Activated CD8-positive, alpha-beta memory T cell treated with anti-CD3 and anti-CD28 coated beads for 24 hours (primary cell): ENCODE measurements at places on chromosomes 5 and 9.
A peak's percentile ranks its signal among the peaks of the same experiment; 100 is the strongest.

DNA sequence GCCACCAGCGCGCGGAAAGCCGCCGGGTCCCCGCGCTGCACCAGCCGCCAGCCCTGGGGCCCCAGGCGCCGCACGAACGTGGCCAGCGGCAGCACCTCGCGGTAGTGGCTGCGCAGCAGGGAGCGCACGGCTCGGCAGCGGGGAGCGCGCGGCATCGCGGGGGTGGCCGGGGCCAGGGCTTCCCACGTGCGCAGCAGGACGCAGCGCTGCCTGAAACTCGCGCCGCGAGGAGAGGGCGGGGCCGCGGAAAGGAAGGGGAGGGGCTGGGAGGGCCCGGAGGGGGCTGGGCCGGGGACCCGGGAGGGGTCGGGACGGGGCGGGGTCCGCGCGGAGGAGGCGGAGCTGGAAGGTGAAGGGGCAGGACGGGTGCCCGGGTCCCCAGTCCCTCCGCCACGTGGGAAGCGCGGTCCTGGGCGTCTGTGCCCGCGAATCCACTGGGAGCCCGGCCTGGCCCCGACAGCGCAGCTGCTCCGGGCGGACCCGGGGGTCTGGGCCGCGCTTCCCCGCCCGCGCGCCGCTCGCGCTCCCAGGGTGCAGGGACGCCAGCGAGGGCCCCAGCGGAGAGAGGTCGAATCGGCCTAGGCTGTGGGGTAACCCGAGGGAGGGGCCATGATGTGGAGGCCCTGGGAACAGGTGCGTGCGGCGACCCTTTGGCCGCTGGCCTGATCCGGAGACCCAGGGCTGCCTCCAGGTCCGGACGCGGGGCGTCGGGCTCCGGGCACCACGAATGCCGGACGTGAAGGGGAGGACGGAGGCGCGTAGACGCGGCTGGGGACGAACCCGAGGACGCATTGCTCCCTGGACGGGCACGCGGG is at the start of gene TERT:
Gene TERT, minus strand, starts transcription at position 234 of the 815 bp plus-strand sequence. Its CDS starts 79 bp downstream, at position 155.
- peak; percentile 90 for DNase-seq

DNA sequence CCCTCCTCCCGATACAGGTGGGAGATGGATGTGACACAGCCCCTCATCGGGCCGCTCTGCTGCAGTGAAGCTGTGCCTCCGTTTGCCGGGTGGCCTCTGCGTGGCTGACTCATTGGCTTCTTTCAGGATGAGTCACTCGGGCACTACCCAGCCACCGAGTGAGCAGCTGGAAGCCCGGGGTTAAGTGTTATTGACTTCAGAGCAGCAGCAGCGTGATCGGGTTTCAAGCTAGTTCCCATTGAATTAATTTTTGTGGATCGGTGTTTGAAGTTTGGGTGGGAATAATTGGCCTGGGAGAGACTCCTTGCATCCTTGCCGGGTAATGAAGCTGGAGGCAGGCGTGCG is 266.4 kb upstream of the IRX4 start:
- DNase-seq, result no peak

- no peak for DNase-seq
These were observed 132.6 kb downstream of the TENT4A start for GRCh38 chr5:6845856-6846255.

DNA sequence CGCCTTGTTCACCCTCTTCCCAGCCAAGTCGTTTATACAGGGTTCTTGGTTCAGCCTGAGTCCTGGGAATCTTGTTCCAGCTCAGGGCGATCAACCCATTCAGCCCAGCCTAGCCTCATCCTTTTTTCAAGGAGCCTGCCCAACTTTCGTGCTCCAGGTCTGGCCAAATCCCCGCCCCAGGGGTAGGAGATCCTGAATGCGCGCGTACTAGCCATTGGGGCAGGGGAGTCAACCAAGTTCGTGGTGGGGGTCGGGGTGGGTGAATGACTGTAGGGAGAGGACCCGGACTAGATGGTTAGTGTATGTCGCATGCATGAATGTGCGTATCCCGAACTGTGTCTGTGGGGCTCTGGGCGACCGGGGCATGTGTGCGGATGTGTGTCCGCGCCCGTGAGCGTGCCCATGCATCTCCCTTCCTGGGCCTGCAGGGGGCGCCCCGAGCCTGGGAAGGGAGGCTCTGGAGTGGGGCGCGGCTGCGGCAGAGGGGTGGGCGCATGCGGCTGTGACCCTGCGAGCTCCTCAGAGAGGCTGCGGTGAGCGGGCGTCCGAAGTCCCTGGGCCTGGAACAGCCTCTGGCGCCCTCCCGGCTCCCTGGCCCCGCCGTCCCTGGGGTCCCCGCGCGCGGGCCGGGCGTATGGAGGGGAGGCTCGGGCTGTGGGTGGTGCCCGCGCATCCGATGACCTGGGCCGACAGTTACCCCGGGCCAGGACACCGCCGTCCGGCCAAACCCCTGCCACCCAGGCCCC is 8.7 kb downstream of the CCL21 start:
- peak; percentile 94 for DNase-seq

DNA sequence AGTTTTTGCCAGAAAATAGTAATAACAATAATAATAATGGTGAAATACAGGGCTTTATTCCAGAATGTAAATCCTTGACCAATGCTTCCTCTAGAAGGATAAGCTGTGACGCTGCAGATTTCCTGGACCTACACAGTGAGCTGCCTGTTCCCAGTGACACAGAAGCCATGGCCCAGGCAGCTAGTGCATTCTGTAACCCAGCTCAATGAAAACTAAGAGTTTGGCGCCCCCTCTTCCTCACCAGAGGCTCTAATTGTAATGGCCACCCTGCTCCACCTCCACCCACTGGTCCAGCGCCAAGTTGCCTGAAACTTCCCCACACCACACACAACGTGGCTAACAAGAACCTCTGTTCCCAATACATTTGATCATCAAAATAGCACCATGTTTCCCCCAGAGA is 248.1 kb downstream of the CETN3 start:
- no peak for DNase-seq

GRCh38 chr9:120486347-120486746 is 93.6 kb downstream of the CDK5RAP2 start:
- no peak for DNase-seq

DNA sequence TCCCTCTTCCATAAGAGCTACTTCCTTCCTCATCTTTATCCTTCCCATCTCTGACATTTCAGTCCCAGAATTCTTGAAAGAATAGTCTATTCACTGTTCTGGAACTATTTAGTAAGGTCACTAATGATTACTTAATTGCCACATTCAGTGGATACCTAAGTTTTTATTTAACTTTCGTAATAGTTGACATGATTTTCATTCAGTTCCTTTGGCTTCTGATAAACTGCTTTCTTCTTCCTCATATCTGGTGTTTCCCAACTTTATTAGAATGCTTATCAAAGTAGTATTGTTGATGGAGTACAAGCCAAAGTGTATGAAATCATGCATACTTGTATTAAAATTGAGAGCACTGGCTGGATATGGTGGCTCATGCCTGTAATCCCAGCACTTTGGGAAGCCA is 10.8 kb downstream of the UBE2D2 start:
- no peak for DNase-seq

DNA sequence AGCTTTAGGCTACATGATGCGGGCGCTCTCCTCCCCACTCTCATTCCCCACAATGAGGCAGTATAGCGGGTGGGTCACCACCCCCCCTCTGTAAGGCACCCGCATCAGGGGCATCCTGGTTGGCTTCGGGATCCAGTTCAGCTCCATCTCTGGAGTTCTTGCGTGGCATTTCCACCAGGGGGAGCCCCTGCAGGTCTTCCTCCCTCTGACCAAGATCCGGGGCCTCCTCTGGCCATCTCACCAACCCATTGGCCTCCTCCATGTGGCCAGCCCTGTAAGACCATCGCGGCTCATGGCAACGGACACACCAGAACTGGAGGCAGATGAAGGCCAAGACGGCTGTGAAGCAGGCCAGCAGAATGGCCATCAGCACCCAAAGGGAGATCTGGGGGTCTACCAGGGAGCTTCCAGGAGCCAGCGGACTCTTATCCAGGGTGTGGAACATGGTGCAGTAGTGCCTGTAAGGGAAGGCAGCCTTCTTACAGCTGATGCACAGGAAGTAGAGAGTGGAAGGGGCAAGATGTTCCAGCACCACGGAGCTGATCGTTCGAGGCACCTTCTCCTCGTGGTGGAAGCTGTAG is 77.0 kb downstream of the CYFIP2 start:
- peak; percentile 70 for DNase-seq

- DNase-seq, result no peak
These were observed 266.2 kb downstream of the ARHGAP26 start for GRCh38 chr5:143036146-143036927.

DNA sequence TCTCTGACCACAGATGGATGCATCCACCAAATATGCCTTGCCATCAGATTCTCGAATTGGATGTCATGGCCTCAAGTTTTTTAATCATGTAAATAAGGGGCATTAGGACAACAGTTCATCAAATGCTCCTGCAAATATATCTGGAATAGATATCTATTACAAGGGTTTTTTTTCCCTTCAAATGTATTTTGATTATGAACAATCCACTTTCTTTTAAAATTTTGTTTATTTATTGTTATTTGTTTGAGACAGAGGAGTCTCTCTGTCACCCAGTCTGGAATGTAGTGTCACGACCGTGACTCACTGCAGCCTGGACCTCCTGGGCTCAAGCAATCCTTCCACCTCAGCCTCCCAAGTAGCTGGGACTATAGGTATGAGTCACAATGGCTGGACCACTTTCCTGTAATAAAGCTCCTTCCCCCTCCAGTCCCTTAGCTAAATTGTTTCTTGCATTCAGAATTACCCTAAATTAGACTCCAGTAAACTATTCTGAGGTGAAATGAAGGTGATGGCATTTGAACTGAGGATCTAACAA is 1412.1 kb downstream of the EFNA5 start:
- DNase-seq, result no peak

DNA sequence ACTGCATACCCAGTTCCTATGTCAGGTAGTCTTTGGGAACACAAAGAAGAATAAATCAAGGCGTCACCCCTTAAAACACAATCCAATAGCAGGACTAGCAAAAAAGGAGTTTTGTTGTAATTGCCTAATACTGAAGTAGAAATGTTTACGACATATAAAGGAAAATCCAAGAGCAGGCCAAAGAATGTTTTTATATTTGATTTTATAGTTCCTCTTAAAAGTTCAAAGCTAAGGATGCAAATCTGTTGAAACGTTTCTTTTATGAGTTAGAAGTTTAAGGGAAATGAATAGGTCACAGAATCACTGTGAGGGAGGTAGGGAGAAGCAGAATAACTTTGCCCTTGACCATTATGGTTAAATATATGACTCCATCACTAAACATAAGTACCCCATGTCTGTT is 136.1 kb downstream of the PAM start:
- DNase-seq, result no peak

GRCh38 chr5:143164557-143164956 is 238.9 kb downstream of the NR3C1 start:
- DNase-seq, result no peak

GRCh38 chr5:176875014-176875550 is 24.1 kb downstream of the HK3 start:
- no peak for DNase-seq

DNA sequence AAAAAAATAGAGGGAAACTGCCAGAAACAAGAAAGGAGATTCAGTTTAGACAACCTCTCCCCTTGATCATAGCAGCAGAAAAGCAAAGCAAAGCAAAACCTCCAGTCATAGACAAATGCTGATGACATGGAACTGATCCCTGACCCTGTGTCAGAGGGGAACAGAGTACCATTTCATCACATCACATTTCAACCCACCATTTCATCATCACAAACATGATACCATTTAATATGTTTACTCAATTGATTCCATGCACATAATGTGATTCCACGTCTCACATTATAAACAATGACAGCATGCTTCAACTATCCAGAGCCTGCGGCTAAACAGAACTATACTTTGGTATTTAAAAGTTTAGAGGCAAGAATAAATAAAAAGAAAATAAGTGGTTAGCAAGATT is 28.7 kb upstream of the ACOT12 start:
- no peak for DNase-seq

DNA sequence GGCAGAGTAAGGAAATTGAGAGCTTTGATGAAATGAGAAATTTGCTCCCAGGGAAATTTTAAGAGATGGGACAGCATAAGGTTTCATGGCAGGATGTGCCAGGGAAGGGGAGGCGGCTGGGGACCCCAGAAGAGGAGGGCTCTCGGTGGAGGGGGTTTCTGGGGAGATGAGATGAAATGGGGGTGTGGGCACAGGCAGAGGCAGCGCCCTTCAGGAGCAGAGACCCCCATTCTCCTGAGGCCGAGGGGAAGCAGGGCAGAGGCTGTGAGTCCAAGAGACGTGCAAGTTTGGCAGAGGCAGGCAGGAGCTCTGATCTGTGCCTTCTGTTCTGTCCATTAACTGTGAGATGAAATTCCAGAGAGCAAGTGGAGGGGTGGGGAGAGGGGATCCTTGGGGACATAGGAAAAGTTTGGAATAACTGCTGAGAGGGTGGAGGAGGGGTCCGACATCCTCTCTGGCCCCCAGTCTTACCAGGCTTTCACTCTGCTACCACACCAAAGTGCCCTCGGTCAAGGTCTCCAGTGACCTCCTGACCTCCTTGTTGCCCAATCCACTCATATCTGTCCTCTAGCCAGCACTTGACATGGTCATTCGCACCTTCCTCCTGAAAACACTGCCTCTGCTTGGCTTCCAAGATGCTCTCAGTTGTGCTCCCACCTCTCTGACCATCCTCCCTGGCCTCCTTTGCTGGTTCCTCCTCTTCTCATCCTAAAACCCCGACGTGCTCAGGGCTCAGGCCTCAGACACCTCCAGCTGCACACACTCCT is 108.1 kb upstream of the MVB12B start:
- DNase-seq, result no peak

DNA sequence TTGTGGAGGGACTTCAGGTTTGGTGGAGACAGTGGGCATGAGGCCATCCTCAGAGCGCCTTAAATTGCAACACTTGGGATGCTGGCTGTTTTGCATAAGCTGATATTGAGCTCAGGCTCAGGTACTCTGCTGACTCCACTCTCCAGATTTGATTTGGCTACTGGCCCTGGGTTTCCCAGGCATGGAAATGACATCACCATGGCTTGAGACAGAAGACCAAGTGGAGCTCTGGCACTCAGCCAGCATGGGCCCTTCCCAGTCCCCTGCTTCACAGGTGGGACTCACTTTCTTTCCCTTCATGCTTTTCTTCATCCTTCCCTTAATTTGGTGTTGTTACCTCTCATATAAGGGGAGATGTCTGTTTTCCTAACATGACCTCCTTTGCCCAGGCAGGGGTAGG is 72.0 kb upstream of the IL12B start:
- no peak for DNase-seq
